ENCODE measurements at places on chromosomes 7 and 10.

DNA sequence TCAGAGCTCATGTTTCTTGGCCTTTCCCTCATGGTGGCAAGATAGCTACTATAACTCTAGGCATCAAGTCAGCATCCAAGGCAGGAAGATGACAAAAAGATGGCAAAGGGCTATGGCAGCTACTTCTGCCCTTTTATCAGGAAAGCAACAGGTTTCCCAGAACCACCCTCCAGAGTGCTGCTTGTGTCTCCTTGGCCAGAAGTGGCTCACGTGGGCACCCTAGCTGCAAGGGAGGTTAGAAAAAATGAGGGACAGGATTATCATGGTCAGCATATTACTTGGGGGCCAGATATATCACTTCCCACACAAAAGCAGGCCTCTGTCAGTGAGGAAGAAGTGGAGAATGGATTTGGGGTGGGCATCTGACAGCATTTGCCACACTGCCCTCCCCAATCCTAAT is 24.3 kb upstream of the C10orf105 start:
- no peak for DNase-seq

DNA sequence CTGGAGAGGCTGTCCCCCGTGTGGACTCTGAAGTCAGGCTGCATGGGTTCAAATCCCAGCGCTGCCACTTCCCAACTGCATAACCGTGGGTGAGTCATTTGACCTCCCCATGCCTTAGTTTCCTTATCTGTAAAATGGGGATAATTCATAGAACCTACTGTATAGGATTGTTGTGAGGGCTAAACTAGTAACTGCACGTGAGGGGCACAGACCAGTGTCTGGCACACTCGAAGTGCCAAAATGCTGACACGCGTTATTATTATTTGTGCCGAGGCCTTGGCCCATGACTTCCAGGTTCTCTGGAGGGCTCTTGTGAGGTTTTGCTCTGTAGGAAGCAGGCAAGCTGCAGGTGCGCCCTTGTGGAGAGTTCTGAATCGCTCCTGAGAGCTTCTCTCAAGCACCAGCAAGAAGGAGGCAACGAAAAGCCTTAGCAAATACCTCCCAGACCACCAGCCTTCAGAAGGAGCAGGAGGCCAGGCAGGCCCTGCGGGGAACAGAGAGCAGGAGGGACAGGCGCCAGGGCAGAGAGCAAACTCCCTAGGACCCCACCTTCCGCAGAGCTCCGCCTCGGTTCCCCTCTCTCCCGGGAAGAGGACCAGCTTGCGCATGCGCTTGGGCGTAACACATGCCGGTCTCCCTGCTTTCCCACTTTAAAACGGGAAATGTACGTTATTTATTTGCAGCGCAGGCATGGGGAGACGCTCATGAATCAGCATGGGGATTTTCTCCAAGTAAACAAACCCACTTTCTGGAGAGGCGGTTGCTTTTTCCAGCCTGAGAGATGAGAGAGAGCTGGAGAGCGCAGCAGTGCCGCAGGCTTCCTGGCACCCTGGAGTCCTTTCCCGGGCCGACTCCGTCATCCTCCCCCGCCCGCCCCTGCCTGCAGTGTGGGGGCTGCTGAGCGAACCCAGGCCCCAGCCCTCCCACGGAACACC is 39.6 kb downstream of the SORCS3 start:
- DNase-seq = no peak

- no peak for DNase-seq
These were observed 224.5 kb downstream of the LRMDA start for GRCh38 chr10:75655791-75656451.

GRCh38 chr10:29917311-29917710 is 142.1 kb downstream of the JCAD start:
- no peak for DNase-seq
